ENCODE measurements at places on chromosomes 2 and 18.

- DNase-seq: no peak
Measured at GRCh38 chr2:201579536-201579935, 63.8 kb downstream of the TMEM237 start.

GRCh38 chr2:220090050-220090449 lies 462.6 kb downstream of the SLC4A3 start:
- DNase-seq: no peak

GRCh38 chr2:122736279-122736678 lies 980.8 kb downstream of the TSN start:
- no peak for DNase-seq

DNA sequence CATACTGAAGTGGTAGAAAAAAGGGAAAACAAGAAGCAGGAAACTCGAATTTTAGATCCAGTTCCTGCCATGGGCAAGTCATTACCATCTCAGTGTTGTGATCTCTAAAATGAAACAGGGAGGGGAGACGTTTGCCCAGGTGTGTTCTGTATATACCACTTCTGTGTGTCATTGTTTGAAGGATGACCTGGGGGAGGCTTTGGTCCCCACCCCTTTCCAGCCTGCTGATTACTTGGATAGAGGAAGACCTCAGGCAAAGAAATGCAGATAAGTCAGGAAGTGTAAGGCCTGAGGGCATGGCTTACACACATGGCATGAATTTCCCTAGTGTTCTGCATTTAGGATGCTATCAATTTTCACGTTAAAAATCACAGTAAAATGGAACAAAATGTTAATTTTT lies 205.2 kb upstream of the CXCR4 start:
- DNase-seq: no peak

DNA sequence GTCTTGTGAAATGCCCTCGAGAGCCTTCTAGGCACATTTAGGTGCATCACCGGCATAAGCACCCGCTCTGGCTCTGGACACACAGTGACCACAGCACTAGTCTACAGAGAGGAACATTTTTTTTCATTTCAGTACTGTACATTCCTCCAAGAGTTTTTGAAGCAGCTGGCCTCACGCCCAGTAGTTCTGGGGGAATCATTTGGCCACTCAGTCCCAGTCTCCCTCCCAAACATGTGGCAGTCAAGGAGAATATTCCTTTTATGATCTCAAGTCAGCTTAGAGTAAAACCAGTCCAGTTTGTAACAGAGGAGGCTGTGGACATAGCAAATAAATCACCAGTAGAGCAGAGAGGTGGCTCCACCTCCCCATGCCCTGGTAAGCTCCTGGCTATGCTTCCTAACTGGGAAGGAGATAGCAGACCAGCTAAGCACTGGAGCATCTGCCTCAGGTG lies 48.1 kb downstream of the KCNE4 start:
- no peak for DNase-seq

GRCh38 chr2:167862782-167863181 lies 384.6 kb downstream of the STK39 start:
- no peak for DNase-seq

GRCh38 chr2:98149333-98149697 lies 62.3 kb downstream of the VWA3B start:
- no peak for DNase-seq

DNA sequence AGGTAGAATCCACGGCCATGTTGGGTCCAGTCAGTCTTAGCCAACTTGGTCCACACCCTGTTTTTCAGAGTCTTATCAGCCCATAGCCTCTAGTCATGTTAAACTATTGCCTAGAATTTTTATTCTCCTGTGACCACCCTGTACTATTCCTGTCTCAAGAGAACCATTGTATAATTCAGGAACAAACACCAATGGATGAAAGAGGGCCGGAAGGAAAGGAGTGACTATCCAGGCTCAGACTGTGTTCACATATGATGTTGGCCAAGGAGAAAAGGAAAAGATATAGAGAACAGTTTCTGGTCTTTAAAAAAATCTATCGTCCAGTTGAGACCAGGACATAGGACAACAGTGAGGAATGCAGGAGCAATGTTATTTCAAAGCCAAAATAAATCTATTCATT lies 82.9 kb upstream of the SETBP1 start:
- DNase-seq: no peak

DNA sequence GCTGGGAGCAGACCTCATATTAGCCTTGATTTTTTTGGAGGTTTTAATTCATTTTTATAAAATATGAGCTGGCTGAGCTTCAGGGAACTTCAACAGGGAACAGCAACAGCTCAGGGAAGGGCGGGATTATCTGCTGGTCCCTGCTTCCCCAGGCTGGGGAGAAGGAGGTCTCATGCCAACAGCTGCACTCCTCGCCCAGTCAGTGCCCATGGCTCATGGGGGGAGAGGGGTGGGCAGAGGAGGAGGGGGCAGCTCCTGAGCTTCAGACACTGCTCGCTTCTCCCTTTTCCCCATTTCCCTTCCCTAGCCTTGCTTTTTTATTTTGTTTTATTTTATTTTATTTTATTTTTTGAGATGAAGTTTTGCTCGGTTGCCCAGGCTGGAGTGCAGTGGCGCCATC lies 442 bp upstream of the OTOF start:
- DNase-seq: no peak

GRCh38 chr2:53381271-53381670 lies 386.3 kb upstream of the CHAC2 start:
- DNase-seq: no peak

GRCh38 chr2:219783359-219783975 lies 156.0 kb downstream of the SLC4A3 start:
- DNase-seq: no peak

DNA sequence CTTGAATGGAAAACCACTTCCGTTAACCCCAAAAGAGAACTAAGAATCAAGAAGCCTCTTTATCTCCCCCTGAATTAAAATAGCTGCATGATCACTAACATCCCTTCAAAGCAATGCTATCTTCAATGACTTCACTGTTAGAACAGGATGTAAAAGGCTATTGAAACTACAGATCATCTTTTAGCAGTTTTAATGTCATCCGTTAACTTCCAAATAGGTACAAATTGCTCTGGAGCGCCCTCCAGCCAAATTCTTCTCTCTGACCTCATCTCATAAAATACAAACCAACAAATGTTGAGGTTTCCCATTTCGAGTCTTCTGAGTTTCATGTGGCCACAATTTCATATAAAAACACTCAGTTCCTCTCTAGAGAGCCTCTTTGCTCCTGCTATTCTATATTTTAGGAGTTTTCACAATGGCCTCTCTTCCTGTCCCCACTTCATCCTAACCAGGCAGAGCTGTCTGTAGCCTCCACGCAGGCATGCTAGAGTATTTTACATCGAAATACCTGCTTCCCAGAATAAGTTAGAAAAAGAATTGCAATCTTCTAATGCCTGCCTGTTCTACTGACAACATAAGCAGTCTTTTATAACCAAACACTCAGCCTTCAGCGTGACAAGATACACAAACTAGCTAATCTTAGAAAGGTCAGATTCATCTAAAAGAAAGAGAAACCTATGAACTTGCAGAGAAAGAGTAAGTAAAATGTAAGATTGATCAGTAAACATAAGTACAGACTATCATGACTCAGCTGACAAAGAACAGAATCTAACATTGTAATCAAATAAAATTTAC lies 37.9 kb downstream of the B4GALT6 start:
- DNase-seq: no peak

DNA sequence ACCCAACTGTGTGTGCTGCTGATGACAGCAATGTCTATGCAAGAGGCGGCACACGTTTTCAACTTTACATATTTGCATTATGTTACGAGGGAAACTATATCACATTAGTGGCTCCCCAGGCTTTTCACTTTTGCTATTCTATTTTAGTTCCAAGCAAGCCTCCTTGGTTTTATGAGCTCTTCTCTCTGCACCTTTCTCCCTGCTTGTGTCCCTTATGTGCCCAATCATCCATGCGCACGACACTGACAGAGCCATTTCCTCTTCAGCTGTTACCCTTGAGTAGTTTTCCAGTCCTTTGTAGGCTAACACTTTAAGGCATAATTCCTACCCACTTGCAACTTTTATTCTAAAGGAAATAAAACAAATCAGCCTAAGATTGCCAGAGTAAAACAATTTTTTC lies 154.3 kb downstream of the TCF4 start:
- DNase-seq: no peak

- no peak for DNase-seq
Measured at GRCh38 chr2:126828051-126828450, 70.6 kb upstream of the TEX51 start.

GRCh38 chr2:17270894-17271293 lies 247.3 kb downstream of the RAD51AP2 start:
- DNase-seq: no peak

DNA sequence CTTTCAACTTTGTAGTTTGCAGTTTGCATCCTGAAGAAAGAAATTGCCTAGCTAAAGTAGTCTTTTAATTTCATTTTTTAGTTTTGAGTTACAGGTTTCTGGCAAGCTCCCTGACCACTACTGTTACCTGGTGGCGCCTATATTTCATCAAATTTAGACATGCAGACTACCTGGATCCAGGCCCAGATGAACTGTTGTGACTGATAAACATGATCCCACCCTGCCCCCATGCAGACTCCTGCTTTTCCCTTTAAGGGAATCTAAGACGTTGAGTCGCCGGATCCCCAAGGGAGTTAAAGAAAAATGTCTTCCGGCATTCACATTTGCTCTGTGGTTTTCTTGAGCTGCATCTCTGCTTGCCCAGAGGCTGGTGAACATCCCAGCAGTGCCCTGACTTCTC lies 22.2 kb downstream of the METAP1D start:
- DNase-seq: no peak
